Stimulated activated CD4-positive, alpha-beta T cell treated with anti-CD3 and anti-CD28 coated beads, Interleukin-1b, Interleukin-23, amount 100 ng/mL, for 48 hours (primary cell): ENCODE measurements at places on chromosomes 3 and 15.

DNA sequence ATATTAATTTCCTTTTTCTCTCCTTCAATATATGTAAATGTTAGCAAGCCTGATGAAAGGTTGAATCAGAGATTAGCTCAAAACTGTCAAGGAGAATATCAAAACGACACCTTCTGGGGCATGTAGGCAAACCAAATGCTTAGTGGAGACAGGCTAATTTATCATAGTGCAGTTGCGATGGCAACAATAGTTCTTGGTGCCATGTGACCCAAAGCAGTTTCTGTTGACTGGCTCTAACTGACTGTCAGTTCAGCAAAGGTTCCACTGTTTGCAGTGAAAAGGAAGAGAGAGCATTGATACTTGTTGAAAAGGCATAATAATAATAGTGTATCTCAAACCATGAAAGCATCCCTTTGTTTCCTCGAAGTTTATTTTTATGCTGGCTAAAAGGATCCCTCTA, 513.9 kb downstream of the NLGN1 start:
- no peak for DNase-seq

DNA sequence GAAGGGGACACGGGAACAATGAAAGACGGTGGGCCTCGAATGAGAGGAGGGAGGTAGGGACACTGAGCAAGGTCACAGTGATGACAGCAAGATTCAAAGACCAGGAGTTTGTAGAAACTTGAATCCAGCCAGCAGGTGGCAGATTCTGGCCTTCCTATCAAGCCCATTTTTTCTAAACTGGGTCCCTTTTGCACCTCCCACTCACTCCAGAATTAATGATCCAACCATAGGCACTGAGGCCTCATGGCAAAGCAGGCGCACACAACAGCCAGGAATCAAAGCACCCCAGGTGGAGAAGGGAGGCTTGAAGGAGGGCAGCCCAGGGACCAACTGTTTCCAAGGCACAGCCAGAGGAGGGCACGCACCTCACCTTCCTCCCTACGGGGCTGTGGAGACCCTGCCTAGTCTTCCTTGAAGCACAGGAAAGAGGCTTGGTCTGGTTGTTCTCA, 90.2 kb downstream of the ANP32A start:
- no peak for DNase-seq

- no peak for DNase-seq
Observed at GRCh38 chr3:53588122-53588521, 93.7 kb downstream of the CACNA1D start.

GRCh38 chr3:111831840-111832239, 27.2 kb upstream of the PHLDB2 start:
- DNase-seq = peak; percentile 15

DNA sequence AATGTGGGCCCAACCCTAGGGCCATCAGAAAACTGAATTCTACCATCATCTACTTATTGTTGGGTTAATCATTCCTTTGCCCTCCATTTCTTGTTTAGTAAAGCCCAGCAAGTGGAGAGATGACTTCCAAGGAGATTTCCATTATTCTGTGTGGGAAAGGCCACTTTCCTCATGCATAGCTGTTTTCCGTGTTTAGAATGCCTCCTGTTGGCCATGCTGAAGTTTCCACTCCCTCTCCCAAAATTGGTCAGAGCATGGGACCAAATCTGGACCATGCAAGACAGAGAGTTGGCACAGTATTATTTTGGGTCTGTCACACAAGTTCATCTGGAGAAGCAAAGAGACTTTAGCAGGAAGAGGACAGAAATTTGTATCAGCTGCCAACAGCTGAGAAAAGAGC, 15.3 kb upstream of the SUSD5 start:
- no peak for DNase-seq

DNA sequence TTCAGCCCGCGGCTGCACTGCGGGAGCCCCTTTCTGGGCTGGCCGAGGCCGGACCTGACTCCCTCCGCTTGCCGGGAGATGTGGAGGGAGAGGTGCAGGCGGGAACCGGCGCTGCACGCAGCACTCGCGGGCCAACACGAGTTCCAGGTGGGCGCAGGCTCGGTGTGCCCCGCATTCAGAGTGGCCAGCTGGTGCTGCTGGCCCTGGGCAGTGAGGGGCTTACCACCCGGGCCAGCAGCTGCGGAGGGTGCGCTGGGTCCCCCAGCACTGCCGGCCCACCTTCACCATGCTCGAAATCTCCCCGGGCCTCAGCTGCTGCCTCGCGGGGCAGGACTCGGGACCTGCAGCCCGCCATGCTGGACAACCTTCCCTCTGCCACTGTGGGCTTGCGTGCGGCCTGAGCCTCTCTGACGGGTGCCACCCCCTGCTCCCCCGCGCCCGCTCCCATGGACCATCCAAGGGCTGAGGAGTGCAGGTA, 733.5 kb upstream of the CCDC54 start:
- no peak for DNase-seq

DNA sequence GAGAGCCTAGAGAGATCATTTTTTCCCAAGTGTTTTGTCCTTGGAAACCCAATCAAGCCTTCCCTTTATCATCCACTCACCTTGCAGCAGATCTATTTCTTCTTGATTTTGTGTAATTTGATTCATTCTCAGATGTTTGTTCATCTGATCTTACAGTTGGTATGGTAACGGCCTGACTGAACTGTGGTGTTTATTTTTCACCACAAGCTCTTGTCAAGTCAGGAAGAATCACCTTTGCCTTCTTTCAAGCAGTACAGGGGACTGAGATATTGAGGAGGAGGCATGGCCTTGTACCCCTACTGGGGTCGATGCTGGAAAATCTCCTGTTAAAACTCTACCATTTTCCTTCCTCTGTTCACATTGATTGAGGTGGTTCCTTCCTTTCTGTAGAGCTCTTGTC, 361.4 kb upstream of the CFAP20DC start:
- no peak for DNase-seq

DNA sequence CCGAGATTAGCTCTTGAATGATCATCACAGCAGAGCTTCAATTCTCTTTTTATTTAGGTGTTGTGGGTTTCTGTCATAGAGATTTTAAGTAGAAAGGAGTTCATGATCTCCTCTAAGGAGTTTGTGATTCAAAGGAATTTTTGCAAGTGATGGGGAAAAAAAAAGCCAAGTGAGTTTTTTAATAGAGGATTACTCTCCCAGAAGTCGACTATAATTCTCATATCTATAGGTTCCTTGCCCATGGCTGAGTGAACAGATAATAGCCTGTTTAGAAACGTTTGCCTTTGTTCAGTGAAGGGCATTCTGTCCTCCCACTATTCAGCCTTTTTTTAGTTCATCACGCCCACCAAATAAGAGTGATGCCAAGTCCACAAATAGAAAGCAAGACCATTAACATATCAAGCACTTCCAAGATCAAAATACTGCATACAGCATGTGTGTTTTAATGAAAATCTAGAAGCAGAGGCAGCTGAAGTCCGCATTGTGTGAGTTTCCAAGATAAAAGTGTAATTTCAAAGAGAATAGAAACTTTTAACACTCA, 398.4 kb upstream of the CNTN3 start:
- no peak for DNase-seq

- DNase-seq = no peak
Observed at GRCh38 chr15:99603828-99604227, 38.0 kb downstream of the MEF2A start.

DNA sequence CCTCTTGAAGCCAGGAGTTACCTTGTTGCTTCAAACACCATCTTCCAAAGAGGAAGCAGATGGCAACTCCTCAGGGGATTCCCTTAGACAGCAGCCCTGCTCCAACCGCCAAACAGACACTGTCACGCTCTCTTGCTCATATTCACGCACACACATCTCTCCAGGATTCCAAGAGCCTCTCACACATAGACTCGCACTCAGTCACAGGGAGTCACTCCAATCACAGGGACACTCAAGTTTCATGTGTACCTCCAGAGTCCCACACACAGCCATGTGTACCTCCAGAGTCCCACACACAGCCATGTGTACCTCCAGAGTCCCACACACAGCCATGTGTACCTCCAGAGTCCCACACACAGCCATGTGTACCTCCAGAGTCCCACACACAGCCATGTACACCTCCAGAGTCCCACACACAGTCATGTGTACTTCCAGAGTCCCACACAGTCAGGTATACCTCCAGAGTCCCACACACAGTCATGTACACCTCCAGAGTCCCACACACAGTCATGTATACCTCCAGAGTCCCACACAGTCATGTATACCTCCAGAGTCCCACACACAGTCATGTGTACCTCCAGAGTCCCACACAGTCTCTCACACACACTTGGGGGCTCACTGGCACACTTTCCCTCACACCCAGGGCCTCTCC, 6.1 kb downstream of the VWA5B2 start:
- no peak for DNase-seq

DNA sequence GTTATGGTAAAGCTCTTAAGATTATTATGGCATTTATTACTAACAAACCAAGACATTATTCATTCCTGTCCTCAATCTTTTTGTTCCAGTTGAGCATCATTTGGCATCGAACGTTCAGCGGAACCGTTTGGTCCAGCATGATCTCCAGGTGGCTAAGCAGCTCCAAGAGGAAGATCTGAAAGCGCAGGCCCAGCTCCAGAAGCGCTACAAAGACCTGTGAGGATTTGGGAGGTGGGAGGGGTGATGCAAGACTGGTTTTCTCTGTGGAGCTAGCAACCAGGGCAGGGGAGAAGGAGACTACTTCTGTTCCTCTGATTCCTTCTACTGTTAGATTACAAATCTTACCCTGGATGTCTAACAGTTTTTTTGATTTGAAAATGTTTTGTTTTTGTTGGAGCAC, 27.6 kb upstream of the UTS2B start:
- no peak for DNase-seq

DNA sequence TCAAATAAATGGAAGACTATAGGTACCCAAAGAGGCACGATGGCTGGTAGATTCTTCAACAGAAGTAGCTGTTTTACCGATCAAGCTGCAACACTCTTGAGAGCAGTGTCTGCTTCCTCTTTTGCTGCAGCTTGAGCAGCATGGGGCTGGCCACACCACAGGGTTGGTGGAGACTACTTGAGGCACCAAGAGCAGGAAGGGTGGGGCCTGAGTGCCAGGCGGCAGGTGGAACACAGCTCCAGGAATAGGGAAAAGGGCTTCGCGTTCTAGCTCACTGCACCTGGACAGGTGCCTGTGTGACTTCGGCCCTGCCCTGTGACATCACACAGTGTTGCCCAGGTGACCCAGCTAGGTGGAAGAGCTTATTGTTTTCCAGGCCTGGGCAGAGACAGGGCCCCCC, at the start of gene CCDC33:
TSS of gene CCDC33 (plus strand) at position 365 of the 400 bp plus-strand sequence. CDS start 394 bp downstream, outside the sequence.
- no peak for DNase-seq

- no peak for DNase-seq
Observed at GRCh38 chr3:190677001-190677400, 163.1 kb downstream of the IL1RAP start.

GRCh38 chr15:72564091-72564490, 90.0 kb downstream of the ARIH1 start:
- DNase-seq = no peak

DNA sequence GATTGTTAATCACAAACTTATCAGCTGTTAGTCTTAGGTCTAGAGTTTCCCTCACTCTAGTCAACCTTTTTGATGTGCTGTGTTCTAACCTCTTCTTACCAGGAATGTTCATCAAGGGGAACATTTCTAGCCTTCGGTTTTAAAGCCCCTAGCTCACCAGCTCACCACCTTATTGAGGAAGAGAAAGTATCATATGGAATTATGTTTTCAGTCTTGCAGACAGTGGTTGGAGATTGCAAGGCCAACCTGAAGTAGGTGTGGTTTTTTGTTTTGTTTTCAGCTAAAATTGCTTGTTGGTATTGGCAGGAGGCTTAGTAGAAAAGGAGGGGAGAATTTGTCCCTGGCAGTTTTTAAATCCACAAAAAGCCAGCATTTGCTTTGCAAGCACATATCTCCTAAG, 48.4 kb upstream of the CCDC80 start:
- no peak for DNase-seq

DNA sequence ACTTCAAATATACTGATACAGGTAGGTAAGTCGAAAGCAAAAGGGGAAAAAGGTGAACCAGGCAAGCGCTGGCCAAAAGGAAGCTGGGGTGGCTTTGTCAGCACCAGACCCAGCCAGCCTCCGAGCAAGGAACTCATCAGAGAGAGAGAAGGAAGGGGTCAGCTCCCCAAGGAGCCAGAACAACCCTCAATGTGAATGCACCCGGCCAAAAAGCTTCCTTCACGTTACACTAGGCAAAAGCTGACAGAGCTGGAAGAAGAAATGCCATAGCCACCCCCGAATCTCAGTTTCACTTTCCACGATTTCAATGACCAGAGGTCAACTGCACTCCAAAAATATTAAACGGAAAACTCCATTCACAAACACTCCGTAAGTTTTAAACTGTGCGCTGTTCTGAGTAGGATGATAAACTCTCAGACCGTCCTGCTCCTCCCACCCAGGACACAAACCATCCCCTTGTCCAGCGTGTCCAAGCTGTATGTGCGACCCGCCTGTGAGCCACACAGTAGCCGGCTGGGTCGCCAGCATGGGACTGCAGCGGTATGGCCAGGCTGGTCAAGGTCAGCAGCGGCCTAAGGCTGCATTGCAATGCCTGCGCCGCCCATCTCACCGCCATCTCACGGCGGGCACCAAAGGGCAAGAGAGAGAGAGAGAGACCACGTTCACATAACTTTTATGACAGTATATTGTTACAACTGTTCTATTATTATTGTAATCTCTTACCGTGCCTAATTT, 29.7 kb downstream of the CYFIP1 start:
- DNase-seq = no peak
